ENCODE measurements at places on chromosomes 7 and 10. TPM values are rescaled to one million over a fixed set of nuclear protein-coding genes. Genes with fewer than 3 reads are reported as not detected.

DNA sequence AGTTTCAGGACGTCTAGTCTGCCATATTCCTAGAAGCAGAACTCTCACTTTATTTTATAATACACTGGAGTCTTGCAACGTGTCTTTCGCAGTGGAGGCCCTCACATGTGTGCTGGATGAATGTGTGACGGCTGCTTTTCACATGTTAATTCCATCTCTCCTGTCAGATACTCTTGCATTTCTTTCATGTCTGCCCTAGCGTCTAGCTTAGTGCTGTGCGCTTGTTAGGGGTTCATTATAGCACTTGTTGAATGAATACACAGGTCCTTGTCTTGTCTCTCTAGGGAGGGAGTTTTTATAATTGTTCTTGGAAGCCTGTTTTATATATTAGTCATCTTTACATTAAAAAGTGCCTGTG, 94.4 kb downstream of the MAP3K8 start:
- no peak for ATAC-seq

DNA sequence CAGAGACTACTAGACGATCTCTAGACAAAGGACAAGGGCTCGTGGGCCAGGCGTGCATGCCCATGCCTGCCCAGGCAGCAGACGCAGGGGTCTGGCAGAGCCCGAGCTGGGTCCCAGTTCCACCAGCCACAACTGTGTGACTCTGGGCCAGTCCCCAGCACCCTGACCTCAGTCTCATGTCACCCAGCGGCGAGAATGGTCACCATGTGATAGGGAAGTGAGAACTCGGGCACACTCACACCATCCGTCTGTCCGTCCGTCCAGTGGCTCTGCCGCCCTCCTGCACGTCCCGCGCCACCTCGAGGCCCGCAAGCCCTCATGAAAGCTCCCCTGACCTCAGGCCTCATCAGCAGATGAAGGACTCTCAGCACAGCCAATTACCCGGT, 280.0 kb downstream of the ELFN1 start:
- no peak for ATAC-seq

DNA sequence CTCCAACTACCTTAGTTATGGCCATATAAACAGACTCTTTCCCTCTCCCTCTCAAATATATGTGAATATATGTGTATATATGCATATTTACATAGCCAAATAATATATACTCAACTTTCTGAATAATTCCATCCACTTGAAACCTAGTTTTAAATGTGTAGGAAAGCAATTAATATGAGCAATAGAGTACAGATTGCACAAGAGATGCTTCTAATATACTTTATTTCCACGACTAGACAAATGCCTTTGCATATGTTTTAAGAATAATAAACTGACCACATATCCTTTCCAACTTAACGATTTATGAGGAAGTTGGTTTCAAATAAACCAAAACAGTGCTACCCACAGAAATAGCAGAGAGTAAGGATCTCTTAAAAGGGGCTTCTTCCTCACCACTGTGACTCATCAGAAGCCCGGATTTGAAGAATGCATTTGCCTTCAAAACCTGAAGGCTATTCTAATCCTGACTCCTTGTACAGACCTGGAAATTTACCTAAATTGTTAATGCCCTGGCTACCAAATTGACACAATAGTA, 266.3 kb downstream of the AHR start:
- no peak for ATAC-seq

- ATAC-seq = peak; percentile 79
Measured at GRCh38 chr7:101237206-101238067, at the start of gene CLDN15. CLDN15 (minus strand) TSS chr7:101237802; CDS start chr7:101237581, 221 bp downstream.

DNA sequence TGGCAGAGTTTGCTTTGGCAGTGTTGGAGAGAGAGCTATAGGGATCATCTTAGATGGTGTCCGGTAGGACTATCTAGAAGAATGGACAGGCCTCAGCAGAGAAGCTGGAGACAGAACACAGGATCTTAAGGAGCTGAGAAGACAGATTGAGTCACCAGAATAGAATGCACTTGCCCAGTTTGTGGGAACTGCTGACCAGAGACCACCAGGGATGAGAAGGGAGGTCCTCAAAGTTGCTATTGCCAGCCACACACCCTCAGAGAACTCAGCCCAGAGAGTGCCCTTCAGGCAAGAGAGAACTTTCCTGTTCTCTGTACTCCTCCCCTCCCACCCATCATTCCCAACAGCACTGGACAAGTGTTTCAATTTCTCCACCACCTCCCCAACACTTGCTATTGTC, 25.3 kb upstream of the GALNT11 start:
- no peak for ATAC-seq

Gene OPN4
- total RNA-seq = not detected

GRCh38 chr7:20293336-20293735, 37.4 kb upstream of the ITGB8 start:
- no peak for ATAC-seq

GRCh38 chr7:22566592-22566991, 66.6 kb upstream of the STEAP1B start:
- no peak for ATAC-seq

GRCh38 chr7:99398891-99399445, 9.4 kb downstream of the PDAP1 start:
- ATAC-seq = no peak

Gene SPAM1
- total RNA-seq = not detected

Gene CDHR3
- total RNA-seq = 4.3 TPM

DNA sequence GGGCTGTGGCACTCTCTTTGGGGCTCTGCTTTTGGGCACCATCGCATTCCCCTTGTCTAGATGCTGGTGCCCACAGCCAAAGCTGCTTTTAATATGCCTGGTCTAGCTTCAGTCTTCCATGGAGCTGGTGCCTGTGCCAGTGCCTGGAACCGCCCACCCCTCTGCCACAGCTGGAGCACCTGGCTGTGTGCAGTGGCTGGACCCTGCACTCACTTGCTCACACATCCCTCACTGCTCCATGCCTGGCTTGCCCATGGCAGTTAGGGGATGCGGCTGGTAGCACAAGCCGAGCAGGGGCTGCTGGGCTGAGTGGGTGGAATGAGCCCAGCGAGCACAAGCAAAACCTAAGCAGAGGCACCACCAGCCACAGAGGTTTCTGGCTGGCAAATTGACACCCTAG, 1145.9 kb upstream of the LRRTM3 start:
- no peak for ATAC-seq

GRCh38 chr7:120475994-120476393, 203.0 kb downstream of the KCND2 start:
- no peak for ATAC-seq

GRCh38 chr7:28847681-28848080, 110.4 kb downstream of the TRIL start:
- peak; percentile 93 for ATAC-seq

Gene ARMH3
- total RNA-seq = 12.4 TPM

DNA sequence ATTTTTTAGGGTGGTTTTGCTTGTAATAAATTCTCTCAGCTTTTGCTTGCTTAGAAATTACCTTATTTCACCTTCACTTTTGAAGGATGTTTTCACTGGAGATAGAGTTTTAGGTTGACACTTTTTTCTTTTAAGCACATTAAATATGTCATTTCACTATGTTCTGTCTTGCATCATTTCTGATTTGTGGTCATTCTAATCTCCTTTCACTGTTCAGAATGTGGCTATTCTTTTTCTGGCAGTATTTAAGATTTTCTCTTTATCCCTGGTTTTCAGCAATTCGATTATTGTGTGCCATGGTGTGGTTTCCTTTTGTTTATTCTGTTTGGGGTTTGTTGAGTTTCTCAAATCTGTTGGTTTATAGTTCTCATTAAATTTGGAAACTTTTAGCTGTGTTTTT, 1065.6 kb downstream of the KCNMA1 start:
- ATAC-seq = no peak

DNA sequence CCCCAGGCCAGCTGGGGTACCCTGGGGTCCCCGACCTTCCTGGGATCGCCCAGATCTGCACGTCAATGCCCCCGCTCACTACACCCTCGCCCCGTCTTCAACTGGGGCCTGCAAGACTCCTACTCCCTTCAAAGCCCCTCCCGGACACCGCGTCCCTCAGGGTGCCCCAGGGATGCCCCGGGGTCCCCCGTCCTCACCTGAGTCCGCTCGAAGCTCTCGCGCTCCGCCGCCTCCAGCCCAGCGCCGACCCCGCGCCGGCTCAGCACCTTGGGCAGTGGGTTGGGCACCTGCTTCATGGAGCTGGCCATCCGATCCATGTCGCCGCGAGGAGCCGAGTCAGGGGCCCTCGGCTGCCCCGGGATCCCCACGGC, at the start of gene HIP1:
Gene HIP1 (minus strand): TSS at position 338 of the 371 bp plus-strand sequence. CDS start 21 bp downstream, at position 317.
- ATAC-seq = no peak

Gene ADAM22
- total RNA-seq = 1.1 TPM

DNA sequence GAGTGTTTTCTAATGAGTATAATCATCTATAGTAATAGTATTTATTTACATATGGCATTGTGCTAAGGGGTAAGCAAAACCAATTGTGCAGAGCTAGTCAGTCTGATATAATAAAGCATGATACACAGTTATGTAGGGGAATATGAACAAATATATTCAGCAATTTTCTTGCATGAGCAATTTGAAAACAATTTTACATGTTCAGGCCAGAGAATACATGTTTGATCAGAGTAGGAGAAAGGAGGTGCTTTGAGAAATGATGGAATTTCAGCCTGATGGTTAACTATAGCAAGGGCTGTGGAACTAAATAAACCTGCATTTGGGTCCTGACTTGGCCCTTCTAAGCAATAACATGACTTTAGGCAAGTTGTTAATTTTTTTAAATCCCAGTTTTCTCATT, 214.5 kb downstream of the TWIST1 start:
- no peak for ATAC-seq

- peak; percentile 43 for ATAC-seq
Measured at GRCh38 chr10:23158370-23158769, 33.7 kb upstream of the PTF1A start.

DNA sequence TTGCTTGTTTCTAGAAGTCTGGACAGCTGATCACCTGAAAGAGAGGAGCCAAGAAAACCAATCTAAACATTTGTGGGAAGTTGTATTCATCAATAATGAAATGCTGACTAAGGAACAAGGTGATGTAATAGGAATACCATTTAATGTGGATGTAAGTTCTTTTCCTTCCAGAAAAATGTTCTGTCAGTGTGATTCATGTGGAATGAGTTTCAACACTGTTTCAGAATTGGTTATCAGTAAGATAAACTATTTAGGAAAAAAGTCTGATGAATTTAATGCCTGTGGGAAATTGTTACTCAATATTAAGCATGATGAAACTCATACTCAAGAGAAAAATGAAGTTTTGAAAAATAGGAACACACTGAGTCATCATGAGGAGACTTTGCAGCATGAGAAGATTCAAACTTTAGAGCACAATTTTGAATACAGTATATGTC, 39.8 kb upstream of the ZNF37A start:
- ATAC-seq = no peak

Gene GOLGA7B
- 0.08 TPM for total RNA-seq

DNA sequence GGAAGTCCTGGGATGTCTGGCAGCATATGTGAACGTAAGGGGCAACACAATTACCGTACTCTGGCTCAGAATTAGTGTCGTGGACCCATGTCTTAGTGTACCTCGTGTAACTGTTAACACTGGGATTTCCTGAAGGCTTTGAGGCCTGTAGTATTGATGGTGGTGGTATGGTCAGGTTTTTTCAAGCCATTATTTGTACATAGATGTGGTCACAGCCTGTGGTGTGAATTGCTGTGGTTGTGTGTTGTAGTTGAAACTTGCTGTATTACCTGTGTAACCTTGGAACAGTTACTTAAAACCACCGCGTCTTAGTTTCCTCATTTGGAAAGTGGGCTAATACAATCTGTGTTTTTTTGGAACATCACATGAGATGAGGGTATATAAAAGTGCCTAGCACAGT, 5.3 kb downstream of the EXOC4 start:
- no peak for ATAC-seq

GRCh38 chr7:82443036-82443546, 486 bp downstream of the CACNA2D1 start:
- ATAC-seq = peak; percentile 53

GRCh38 chr7:142954680-142955268, 7.4 kb downstream of the KEL start:
- ATAC-seq = no peak

DNA sequence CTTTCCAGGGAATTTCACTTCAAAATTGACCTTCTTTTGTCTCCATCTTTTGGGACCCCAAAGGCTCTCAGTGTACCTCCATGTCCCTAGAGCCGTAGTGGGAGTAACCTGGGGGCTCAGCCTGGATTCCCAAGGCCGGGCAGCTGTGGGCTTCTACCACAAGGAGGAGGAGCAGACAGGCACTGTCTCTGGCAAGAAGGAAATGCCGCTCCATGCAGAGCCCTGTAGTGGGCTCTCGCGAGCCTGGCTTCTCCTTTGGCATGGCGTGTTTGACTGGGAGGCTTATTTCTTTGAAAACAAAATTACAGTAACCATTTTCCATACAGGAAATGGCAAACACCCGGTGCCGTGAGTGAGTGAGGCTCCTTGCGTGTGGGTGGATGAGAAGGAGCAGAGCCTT, 76.8 kb upstream of the FAM180A start:
- no peak for ATAC-seq

DNA sequence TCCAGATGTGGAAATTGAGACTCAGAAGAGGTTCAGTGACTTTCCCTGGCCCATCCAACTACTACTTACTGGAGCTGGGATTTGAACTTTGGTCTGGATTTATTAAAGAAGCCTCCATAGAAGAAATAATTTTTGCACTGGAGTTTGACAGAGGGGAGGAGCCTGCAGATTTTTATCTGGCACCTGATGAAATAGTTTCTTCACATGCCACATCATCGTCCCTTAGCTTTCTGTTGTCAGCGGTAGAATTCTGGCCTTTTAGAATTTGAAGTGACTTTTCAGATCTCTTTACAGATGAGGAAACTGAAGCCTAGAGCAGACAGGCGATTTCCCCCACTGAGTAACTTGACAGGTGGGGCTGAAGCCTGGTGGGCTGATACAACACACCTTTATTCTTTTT, 233.5 kb downstream of the LRMDA start:
- ATAC-seq = no peak

DNA sequence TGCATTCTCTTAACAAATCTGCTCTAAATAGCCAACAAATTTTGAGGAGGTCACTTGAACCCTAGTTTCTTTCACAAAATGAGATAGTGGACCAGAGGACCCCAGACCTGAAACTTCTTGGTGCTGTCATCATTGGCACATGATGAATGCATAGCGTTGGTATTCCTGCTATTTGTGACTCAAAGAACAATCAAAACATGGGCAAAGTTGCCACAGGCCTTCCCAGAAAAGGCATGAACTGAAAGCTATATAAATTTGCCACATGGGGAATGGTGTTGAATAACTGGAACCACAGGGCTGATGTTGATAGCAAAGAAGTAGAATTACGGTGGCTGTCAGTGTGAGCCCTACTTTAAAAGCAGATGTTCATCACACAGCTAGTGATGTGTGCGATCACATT, 219.9 kb upstream of the KMT2E start:
- ATAC-seq = no peak
